ENCODE measurements at places on chromosomes 3 and 15.
A peak's percentile ranks its signal among the peaks of the same experiment; 100 is the strongest.

- peak; percentile 15 for DNase-seq
Measured at GRCh38 chr15:75167588-75168350, 33.9 kb upstream of the C15orf39 start.

GRCh38 chr15:62566248-62566647 lies 401.2 kb upstream of the C2CD4B start:
- no peak for DNase-seq

DNA sequence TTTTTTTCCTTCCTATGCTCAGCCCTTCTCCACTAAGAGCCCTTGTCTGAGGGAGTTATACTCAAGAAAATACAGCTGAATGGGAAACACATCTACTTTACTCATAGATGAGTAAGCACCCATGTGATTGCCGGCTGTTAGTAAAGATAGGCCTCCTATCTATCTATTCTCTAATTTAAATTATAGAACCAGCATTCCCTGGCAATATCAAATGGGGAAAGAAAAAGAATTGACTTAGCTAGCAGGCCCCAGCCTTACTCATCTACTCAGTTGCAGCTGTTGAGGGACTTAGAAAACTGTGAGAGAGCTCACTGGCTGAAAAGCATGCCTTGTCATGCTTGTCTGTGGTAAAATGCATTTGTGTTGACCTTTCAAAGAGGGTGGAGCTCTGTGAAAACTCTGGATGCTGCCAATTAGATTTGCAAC lies 116.9 kb upstream of the LRRFIP2 start:
- no peak for DNase-seq

DNA sequence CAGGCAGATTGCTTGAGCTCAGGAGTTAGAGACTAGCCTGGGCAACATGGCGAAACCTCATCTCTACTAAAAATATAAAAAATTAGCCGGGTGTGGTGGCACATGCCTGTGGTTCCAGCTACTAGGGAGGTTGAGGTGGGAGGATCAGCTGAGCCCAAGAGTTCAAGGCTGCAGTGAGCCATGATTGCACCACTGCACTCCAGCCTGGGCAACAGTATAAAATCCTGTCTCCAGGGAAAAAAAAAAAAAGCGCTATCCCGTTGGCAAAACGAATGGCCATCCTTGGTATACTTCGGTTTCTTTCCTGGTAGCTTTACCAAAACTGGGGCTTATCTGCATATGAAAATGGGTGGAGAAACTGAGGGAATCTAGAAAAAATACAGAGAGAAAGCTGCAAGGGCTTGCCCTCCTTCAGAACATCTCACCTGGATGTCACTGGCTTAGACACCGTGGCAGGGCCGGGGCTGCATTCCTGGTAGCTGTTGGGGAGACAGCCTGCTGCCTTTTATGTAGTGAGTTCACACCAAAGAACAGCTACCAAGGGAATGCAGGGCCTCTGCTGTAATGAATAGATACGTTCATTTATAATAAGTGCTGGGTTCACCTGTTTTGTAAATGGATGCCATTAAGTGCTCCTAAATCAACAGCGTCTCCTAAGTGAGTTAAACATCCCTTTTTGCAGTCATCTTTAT lies 96.0 kb downstream of the IQSEC1 start:
- no peak for DNase-seq

DNA sequence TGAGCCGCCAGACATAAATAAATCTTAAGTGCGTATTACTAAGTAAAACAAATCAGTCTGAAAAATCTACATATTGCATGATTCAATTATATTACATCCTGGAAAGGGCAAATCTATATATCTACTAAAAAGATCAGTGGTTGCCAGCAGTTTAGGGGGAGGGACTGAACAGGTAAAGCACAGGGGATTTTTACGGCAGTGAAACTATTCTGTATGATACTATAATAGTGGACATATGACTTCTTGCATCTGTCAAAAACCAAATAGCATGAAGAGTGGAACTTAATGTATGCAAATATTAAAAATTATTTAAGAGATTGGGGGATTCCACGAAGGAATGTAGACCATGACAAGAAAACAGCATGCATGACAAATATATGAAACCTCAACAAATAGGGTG lies 111.6 kb downstream of the MYO9A start:
- DNase-seq, result no peak

DNA sequence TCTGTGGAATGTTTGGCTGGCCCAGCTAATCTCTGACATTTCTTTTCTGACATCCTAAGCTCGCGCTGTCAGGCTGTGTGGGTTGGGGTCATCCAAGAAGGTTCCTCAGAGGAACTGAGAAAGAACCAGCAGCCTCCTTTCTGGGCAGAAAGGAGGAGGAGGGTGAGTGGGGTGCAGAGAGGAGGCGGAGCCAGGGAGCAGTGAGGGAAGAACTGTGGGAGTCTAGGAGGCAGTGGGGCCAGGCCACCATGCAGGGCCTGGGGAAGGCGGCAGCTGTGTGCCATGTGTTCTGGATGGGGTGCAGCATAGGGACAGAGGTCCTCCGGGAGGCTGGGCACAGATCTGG lies 5.3 kb downstream of the SEMA7A start:
- DNase-seq, result no peak

- DNase-seq, result no peak
Measured at GRCh38 chr3:180875124-180875698, 37.3 kb upstream of the FXR1 start.

DNA sequence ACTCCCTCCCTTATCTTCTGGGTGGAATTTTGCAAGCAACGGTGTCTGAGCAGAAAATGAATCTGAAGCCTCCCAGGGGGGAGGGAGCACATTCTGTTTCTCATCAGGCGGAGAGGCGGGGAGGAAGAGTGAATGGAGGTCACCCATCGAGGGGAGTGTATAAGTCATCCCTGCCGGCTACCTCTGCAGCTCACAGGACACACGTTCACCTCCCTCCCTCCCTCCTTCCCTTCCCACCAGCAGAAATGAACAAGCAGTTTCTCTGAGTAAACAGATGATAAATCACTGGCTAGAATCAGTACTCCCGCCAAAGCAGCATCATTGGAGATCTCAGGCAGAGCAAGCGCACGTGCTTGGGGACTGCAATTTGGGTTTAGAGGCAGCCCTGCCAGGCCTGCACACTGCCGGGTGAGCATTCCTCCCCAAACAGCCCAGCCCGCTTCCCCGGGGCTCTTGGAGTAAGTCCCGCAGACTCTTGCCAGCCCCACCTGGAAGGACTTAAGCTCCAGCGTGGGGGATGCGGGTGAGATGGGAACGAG lies 38.3 kb downstream of the CPN2 start:
- no peak for DNase-seq

GRCh38 chr3:188165596-188165995 lies 11.6 kb downstream of the LPP start:
- peak; percentile 76 for DNase-seq

DNA sequence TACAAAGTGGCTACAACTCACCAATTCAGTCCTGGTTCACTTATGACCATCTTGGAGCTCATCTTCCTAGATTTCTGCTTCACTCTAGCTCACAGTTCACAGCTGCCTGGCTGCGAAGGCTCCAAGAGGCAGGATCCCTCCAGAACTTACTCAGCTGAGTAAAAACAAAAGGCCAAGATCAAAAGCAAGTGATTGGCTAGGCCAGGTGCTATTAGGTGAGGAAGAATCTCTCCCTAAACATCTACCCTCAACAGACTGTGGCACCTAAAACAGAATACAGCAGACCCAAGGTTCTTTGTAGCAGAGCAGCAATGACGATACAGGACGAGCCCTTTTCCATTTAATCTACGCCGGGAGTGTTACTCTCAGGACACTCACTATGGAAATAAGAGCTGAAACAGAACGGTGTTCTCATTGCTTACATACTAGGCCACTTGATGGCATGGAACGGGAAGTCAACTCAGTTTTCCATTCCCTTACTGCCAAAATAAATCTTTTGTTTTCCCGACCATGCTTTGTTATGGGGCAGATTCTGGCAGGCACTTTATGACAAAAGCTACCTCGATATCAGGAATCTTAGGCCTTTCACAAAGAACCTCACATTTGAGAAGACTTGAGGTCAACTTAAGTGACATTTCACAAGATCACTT lies 901 bp downstream of the ICE2 start:
- peak; percentile 46 for DNase-seq

GRCh38 chr3:32601722-32602121 lies 31.1 kb upstream of the DYNC1LI1 start:
- DNase-seq, result no peak

GRCh38 chr3:123467046-123467445 lies 18.2 kb upstream of the ADCY5 start:
- no peak for DNase-seq

- DNase-seq, result no peak
Measured at GRCh38 chr15:49040151-49040550, 6.1 kb downstream of the SECISBP2L start.

DNA sequence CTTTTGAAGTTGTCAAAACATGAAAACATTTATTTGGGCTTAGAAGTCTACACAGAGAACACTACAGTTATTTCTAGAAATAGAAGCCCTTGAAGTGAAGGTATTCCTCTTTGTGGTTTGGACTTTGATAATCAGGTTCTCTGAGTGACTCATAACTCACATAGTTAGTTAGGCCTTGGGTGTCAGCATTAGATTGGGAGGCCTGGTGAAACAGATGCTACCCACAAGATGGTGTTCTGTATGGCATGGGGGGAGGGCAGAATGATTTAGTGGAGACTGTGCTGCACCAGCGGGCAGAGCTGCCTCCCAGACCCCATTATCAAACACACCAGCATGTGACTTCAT lies 108.9 kb upstream of the ETV5 start:
- DNase-seq, result peak; percentile 88

DNA sequence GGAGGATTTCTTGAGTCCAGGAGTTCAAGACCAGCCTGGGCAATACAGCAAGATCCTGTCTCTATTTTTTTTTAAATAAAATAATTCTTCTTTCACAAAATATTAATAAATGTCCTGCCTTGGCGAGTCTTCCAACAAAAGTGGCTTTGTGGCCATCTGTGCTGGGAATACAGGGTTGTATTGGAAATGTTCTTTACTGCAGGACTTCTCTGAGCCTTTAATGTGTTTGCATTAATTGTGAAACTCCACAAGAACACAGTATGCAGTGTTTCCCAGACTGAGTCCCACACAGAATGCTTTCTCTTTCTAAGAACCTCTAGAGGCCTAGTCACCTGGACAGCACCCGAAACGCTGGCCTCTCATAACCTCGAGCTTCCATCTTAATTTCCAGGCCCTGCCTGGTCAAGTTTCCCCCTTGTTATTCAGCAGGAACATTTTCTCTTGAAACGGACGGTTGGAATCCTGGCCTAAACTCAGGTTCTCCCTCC lies 85.4 kb upstream of the ARRDC4 start:
- DNase-seq, result no peak

DNA sequence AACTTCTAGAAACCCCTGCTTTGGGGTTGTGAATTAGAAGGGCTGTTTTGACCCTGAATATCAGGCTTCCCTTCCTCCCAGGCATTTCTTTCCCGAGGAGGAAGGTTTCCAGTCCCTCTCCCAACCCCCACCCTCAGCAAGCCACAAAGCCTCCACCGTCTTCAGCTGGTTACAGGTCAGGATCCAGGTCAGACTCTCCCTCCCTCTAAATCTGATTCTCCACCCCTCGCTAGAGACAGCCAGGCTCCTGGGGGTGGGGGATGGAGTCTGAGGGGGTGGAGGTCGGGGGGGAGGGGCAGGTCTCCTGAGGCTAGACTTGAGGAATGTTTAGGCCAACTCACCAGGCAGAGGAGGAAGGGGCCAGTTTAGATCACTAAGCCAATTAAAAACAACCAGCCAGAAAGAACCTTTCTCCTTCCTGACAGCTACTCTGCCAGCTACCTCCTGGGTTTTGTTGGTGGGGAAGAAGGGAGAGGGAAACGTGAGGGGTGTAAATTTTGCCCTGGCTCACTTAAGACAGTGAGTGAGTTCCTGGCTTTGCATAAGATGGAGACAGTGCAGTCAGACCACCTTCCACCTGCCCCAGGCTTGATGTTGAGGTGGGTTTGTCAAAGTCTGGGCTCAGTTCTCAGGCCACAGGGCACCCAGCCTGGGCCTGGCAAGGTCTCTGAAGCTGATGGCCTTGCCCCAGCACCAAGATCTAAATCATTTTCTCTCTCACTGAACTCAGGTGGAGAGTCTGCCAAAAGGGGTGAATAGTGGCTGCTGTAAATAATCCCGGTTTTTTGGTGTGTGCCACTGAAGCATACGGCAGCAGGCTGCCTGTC lies 19.5 kb downstream of the BMF start:
- DNase-seq, result no peak

GRCh38 chr3:87507753-87508152 lies 231.4 kb upstream of the POU1F1 start:
- DNase-seq, result no peak

DNA sequence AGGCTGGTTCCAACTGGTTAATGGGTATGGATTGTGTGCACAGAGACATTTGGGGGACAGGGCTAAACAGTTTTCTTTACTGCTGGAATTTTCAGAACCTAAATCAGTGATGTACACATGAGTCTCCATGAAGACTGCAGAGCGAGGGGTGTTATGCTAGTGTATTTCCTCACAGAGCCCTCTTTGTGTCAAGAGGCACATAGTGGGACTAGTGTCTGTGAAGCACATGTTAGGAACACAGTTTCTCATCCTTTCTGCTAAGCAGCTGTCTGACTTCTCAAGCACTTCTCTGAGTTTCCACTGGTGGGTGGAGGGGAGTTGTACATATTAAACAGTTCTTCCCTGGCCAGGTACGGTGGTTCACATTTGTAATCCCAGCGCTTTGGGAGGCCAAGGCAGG lies 9.4 kb upstream of the STARD5 start:
- no peak for DNase-seq

GRCh38 chr3:11536132-11536935 lies 107.4 kb downstream of the VGLL4 start:
- no peak for DNase-seq

GRCh38 chr3:158847885-158848284 lies 46.0 kb downstream of the MFSD1 start:
- DNase-seq, result no peak

DNA sequence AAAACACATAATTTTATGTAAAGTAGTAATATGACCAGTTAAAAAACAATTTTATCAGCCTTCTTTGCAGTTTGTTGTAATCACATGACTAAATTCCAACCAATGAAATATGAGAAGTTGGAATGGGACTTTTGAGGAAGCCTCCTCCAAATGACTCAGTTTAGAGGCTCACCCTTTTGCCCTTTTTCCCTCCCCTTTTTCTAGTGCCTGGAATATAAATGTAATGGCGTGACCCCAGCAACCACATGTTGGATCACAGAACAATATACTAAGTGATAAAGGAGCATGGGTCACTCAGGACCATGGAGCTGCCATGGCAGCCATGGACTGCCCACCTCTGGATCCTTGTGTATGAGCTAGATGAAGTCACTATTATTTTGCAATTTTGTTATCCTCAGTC lies 48.8 kb upstream of the HEG1 start:
- DNase-seq, result no peak

- DNase-seq, result peak; percentile 2
Measured at GRCh38 chr3:170768334-170768801, 101.6 kb downstream of the RPL22L1 start.

GRCh38 chr15:44028349-44028748 lies 166.7 kb downstream of the FRMD5 start:
- DNase-seq, result no peak
